ENCODE measurements at places on chromosomes 5 and 9.
A peak's percentile ranks its signal among the peaks of the same experiment; 100 is the strongest.

DNA sequence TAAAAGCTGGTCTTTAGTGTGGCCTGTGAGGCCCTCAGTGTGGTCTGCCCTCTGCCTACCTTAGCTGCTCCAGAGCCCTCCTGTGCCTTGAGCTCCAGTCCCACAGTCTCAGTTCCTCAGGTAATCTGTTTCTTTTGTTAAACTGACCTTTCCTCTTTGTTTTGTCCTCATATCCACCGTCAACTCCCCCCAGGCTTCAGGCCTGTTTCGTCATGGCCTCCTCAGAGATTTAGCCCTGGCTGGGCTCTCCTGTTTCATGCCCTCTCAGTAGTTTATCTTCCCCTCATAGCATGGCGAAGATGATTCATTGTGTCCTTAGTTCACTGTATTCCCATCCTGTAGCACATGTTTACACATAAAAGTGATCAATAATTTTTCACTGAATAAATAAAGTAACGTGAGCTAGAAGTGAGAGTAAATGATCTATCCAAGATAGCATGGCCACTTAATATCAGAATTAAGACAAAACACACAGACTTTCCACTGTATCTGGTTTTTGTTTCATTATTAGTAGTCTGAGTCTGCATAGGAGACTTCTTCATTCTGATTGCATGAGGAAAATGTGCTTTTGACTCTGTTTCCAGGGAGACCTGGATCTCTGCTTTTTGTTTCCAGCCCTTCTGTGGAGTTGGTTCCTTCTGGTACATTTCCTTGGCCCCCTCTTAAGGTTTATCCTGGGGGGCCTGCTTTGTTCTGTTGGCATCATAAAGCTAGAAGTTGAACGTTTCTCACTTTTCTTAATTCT lies 70.5 kb downstream of the SNX24 start:
- DNase-seq, result no peak

DNA sequence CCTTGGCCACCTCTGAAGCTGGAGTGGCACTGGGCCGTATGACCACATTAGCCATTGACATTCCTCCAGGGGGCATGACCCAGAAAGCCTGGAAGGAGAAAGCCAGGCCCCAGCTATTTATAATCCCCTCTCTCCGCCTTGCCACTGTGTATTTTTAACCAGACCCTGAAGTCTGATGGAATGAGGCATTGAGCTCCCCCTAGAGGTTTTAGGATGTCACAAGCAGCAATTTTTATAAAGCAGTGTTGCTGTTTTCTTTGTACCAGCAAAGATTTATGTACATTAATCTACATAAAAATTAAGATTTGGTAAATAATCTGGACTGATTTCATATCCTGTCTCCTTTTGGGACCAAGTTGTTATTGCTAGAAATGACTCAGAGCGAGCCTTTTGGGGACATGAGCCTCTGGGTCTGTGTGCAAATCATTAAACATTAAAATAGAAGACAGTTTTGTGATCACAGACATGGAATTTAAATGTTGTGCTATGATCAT lies 127.1 kb downstream of the TRIO start:
- no peak for DNase-seq

- DNase-seq, result no peak
Measured at GRCh38 chr5:76528547-76529331, 94.5 kb downstream of the F2RL2 start.

DNA sequence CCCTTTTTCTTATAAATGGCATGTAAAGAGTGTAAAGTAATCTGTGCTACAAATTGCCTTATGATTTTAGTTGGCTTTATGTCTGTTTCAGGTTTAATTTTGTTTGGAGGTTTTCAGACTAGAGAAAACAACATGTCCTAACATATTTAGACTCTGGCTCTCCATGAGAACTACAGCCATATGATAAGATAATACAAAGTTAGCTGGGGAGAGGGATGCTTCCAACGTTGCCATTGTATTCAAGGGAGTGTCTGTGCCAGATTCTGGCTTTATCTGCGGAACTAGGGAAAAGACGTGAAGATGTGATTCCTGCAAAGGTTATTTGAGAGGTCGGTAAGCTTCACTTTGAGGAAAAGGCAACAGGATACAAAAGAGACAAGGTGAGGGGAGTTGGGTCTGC lies 140.0 kb upstream of the OTULINL start:
- DNase-seq, result no peak

DNA sequence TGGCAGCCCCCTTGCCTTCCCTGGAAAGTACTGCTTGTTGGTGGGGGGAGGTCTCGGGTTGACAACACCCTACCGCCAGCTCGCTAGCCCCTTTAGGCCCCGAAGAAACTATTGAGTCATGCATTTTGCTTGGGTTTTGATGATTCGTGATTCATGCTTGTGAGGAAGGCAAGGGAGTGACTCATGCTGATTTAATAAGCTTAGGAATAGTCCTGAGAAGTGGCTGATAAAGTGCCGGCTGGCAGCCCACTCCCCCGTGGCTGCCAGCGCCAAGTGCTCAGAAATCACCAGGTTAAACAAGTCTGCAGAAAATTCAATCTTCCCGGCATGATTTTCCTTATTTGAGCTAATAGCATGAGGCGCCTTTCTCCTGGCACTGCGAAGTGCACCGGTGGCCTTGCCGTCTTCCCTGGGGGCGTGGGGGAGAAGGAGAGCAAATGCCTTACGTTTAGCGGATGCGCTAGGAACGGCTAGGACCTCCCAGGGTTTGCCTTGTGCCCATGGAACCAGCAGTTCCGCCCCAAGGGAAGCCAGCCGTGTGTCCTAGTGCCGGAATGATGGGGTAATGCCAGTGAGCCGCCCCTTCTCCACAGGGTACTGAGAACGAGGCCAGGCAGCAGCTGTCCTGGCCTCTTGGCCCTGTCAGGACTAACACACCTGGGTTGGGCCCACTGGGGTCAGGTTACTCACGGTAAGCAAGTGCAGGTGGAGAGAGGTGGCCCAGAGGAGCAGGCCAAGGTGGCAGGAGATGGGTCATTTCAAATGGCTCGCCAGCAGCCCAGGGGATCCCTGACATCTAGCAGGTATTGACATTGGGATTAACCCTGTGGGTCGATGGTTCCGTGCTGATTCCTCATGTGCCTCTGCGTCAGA lies 151.9 kb downstream of the MACROH2A1 start:
- peak; percentile 87 for DNase-seq

DNA sequence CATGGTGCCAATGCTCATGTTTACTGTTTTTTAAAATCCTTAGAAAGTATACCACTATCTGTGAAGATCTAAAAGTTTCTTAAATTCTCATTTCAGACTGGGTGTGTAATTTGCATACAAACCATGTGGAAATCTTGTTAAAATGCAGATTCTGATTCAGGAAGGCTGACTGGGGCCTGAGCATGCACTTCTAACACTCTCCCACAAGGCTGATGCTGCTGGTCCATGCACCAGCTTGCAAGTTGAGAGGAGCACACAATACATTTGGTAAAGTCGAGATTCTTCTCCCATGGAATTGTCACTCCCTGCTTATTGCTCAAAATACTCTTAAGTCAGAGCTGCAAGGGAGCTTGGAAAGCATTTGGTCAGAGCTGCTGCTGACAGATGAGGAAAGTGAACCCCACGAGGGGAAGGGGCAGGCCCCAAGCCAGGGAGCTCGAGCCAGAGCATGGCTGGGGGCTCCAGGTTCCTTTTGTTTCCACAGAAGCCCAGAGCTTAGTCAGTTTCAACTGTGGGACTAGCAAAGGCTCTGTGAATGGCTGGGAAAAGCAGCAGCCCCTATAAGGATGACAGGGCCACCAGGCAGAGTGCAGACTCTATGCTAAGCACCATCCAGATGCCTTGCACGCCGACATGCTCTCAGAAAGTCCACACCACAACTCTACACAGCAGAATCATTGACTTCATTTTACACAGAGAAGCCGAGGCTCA lies 93.5 kb upstream of the HAND1 start:
- DNase-seq, result no peak

DNA sequence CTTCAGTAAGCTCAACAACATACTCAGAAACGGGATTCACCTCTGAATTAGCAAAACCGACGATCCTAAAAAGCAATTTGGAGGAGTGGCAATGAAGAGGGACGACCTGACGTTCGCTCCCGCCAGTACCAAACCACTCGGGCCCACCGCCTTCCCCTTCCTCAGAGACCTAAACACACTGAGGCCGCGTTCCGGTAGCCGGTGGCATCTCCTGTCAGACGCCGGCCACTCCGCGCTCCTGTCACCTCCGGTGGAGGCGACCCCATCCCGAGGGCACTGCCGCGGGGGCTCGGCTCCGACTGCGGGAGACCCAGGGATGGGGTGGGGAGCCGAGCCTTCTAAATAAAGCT lies 617 bp downstream of the PPP6C start:
- DNase-seq, result no peak

GRCh38 chr9:27451207-27451797 lies 72.8 kb upstream of the IFNK start:
- DNase-seq, result no peak

- DNase-seq, result no peak
Measured at GRCh38 chr5:1201327-1202025, at the start of gene SLC6A19. Gene SLC6A19, plus strand, starts transcription at chr5:1201595. Its CDS starts 56 bp downstream, at chr5:1201651.

DNA sequence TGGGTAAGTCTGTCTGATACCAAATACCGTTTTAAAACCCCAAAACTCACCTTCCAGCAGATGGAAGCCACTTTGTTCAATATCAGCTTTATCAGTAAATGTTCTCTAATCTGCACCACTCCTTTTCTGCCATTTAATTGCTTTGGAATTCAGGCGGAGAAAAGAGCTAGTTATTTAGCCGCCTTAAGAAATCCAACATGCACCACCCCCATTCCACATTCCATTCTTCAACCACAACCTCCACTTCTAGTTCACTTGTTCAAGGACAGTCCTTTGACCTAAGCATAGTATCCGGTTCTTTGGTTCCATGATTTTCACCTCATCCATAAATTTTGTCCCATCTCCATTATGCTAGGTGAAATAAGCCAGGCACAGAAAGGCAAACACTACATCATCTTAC lies 240.1 kb downstream of the DNAH5 start:
- DNase-seq, result no peak
